ENCODE measurements at places on chromosomes 1 and 21.

GRCh38 chr1:145886816-145887215, 1.1 kb upstream of the ANKRD35 start:
- DNase-seq: no peak

GRCh38 chr1:181219938-181220337, 131.4 kb downstream of the IER5 start:
- DNase-seq: no peak

- no peak for DNase-seq
Observed at GRCh38 chr1:112579801-112580510, 39.0 kb downstream of the ST7L start.

DNA sequence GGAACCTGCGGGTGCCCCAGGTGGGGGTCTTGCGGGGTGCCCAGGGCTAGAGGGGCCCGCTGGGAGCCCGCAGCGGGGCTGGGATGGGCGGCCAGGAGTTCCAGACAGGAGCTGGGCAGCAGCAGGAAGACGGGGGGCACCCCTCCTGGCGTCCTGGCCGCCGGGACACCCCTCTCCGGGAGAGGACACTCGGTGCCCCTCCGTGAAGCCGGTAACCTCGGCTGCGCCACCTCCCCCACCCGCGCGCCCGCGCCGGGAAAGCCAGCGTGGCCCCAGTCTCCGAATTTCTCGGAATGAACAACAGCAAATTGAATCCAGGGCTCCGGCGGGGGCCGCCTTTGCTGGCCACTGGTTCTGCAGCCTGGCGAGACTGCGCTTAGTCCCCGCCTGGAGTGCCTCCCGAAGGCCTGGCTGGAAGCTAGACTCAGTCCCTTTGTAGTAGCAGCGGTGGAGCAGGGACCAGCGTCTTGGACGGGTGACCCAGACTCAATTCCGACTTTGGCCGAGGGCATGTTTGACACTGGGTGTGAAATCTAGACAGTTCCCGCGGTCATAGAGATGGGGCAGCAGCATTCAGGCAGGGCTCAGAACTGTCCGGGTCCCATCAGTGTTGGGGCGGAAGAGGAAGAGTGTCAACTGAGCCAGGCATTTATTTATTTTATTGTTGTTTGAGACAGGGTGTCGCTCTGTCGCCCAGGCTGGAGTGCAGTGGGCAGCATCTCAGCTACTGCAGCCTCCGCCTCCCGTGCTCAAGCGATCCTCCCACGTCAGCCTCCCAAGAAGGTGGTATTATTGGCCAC, 773 bp downstream of the IFNGR2 start:
- peak; percentile 33 for DNase-seq

- no peak for DNase-seq
Observed at GRCh38 chr1:246781212-246781611, 57.0 kb downstream of the SCCPDH start.

Measured in hypothalamus (tissue), 51 donors.